ENCODE measurements at places on chromosomes 6 and 20.

- DNase-seq, result no peak
These were observed 31.2 kb downstream of the PARD6B start for GRCh38 chr20:50762435-50763220.

- DNase-seq, result peak; percentile 32
These were observed 81.0 kb downstream of the GPX5 start for GRCh38 chr6:28606424-28607391.

DNA sequence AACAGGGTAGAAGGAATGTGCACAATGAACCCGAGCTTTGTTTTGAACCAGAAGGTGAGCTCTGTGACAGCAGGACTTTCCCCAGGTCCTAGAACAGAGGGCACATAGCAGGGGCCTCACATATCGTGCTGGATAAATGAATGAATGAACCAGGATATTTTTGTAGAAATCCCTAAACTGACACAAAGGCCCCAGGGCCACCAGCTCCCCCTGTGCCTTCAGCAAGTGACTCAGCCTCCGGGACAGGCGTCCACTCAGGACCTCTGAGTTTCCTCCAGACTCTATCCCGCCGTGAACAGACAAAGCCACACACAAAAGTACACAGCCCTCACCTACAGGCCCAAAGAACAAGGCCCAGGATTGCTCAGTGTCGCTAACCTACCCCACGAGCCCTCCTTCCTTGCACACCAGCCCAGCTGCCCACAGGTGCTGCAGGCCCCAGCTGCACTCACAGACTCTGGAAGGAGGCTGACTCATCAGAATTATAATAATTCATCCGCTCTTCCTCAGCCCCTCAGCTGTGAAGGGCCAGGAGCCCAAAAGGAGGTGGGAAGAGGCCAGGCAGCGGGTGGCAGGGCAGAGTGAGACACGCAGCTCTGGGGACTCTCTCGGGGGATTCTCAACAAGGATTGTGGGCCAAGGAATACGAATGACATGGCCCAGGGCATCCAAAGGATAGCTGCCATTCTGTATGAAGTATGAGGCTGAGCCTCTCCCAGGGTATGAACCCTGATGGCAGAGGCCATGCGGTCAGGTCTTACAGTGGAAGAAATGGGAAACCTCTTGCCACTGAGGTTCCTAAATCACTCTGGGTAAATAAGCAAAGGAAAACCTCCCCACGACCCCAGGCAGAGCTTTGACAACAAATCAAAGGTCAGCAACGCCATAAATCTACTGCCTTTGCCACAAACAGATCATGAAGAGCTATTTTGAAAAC, 40.9 kb downstream of the SUMO4 start:
- DNase-seq, result no peak

- DNase-seq, result no peak
These were observed 22.2 kb upstream of the ADGRG6 start for GRCh38 chr6:142279350-142280180.

DNA sequence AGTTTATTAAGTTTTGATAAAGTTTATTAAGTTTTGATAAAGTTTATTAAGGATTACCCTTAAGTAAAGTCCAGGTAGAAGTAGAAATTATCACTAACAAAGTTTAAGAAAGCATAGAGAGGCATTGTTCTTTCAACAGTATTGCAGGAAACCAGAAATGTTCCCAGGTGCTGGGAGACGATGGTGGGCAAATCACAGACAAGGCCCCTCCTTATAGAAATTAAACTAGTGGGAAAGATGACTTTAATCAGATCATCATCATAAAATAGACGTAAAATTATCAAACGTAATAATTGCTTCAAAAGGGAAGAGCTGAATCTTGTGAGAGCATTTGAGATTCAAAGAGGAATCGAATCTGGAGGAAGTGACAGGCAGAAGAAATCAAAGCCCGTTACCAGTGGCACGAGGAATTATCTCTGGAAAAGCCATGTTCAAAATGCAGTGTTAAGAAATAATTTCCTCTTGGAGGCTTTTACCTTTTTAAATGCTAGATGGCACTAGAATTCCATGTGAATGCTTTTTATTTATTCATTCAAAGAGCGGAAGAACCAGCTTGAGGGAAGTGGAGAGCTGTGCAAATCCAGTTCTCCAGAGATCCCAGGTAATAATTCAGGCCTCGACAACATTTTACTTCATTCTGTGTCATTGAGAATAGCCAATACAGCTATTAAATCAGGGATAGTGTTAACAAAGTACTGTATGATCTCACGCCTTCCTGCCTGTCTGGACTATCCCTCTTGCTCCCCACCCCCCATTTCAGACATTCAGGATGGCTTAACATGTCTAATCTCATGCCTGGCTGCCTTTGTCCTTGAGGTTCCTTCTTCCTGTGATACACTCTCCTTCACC, 1.0 kb upstream of the APMAP start:
- DNase-seq, result no peak

DNA sequence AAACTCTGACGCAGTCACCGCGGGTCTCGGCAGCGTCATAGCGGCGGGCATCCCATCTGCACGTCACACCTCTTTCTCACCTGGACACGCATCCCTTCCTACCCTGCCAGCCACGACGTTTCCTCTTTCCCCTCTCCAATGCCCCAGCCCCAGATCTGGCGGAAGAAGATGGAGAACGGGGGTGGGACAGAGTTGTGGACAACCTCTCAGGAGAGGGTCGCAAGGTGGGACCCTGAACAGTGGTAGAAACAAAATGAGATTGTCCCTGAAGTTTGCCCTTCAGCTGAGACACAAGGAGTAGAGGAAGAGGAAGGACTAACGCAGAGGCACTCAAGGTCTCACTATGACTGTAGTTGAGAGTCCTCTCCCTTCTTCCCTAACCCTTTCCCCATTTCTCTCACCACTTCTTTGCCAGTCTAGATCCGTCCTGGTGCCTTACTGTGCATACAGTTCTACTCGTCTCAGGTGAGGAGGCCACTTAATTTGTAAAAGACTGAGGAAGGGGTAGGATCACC, 562 bp downstream of the TRIM39 start:
- DNase-seq, result no peak

DNA sequence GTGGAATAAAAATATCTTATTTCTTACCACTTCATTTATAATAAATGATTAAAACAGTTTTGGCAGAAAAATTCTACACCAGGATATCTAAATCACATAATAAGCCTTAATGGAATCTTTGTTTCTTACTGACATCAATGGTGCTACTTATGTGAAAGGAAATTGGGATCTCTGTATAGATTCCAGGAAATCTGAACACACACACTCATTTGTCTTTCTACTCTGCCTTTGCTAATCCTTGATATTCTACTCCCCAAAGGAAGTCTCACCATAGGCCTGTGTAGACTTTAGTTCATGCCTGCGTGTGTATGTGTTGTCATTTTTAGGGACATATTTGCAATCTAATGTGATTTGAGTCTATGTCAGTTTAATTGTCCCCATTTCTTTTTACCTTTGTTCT, 7.9 kb downstream of the ADGRB3 start:
- no peak for DNase-seq

GRCh38 chr6:152167641-152168603, 360.4 kb downstream of the ESR1 start:
- DNase-seq, result no peak

GRCh38 chr6:145898376-145898775, 65.8 kb downstream of the SHPRH start:
- DNase-seq, result no peak

DNA sequence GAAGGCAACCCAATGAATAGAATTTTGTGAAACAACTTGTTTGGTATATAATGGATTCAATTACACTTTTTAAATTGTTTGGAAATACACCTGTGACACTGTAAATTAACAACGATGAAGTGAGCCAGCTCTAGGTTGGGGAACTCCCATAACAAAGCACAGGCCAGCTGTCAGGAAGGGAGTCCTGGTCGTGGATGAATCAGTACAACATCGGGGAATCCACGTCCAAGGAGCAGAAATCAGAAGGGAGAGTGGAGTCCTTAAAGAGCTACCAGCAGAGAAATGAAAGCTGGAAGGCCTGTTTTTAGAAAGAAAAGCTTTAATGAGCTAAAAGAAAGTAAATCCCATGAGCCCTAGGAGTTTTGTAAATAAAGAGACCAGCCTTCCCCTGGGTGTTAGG, 223.1 kb upstream of the SLC35B3 start:
- no peak for DNase-seq

GRCh38 chr20:5967469-5967868, 17.0 kb downstream of the MCM8 start:
- DNase-seq, result no peak

DNA sequence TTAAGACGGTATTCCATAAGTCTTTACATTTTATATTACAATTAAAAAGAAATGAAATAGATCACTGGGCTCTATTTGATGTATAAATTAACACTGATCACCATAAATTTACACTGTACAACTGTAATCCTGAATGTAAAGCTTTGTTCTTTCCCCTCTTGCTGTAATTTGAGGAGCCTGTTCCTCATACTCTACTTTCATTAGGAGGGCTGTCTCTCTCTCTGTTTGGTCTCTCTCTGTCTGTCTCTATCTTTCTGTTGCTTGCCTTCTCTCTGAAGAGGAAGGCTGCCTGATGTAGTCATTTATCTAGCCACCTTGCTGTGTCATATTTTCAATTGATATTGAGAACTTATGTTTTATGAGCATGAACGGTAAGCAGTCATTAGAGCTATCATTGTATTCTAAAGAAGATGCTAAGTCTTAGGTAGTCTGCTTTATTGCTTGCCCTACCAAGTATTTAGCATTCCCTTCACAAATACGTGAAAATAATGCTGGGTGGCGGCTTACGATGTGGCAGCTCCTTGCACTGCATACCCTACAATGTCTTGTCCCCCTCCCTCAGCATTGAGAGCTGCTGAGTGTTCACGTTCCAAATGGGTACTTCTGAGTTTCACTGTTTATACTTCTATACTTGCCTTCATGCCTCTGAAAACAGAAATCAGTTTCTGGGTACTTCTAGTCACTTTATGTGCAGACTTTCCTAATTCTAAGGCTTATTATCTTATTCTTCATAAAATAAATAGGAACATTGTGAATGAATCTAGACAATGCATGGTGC, 205.5 kb downstream of the NKAIN2 start:
- DNase-seq, result no peak

GRCh38 chr6:4185419-4185818, 50.0 kb upstream of the ECI2 start:
- DNase-seq, result peak; percentile 54

DNA sequence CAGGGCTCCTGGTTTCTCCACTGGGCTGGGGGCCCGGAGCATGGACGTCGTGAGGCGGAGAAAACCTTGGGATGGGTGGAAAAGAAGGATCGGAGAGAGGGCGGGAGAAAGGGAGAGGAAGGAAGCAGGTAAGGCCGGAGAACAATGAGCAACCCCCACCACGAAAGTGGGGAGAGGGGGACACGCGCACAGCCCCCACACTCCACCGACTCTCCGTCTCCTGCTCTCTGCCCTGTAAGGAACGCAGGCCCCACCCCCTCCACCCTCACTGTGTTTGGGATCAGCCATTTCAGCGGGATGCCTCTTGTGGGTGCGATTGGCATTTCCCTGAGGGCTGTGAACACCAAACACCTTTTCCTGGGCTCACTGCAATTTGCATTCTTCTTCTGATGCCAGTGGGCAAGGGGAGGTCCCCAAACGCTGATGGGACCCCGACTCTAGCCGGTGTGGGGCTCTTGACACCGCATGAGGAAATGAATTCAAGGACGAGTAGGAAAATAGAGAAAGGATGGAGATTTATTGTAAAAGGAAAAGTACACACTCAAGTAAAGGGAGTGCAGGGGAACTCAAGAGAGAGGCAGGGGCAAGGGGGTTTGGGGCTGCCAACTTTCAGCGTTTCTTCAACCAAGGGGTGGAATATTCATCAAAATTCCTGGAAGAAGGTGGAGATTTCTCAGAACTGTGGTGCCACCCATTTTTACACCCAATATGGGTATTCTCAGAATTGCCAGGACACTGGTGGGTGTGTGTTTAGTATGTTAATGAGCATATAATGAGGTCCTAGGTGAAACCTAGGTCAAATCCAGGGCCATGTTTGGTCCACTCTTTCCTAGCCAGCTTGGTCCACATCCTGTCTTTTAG, 13.1 kb upstream of the RAET1L start:
- DNase-seq, result no peak

DNA sequence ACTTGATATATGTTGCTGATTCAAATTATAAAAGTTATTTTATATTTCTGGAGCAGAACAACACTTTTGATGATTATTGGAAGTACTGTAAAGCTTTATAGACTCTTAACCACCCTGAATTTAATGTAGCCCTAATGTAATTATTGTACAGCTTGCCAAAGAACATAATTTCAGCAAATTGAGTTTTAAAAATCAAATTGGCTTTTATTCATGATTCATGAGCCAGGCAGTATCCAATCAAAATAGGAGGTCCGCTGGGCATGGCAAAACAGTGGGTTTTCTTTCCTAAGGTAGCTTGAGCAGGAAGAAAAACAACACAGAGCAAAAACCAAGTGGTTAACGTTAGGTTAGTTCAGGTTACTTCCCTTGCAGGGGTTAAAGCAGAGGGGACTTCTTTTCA, 64.8 kb upstream of the MAP7 start:
- DNase-seq, result no peak

- DNase-seq, result peak; percentile 27
These were observed 429 bp downstream of the AMD1 start for GRCh38 chr6:110874880-110875547.

- no peak for DNase-seq
These were observed 66.6 kb downstream of the JARID2 start for GRCh38 chr6:15312500-15312899.
